ENCODE measurements at places on chromosomes 3 and 15.

DNA sequence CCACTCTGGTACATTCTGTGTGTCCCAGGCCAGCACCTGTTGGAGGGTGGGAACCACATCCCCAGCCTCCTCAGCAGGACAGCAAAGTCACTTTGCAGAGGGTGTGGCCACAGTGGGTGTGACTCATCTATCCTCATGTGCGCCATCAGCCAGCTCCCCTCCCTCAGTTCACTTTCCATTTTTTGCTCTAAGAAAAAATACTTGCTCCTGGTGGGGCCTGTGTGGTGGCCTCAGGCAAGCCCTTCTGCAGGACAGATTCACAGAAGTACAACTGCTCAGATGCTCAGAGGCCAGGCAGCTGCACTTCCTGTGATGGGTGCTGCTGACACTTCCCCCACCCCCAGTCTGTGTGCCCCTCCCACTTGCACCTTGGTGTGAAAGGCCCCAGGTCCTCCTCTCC lies 78.3 kb upstream of the ALDH1L1 start:
- DNase-seq = no peak

DNA sequence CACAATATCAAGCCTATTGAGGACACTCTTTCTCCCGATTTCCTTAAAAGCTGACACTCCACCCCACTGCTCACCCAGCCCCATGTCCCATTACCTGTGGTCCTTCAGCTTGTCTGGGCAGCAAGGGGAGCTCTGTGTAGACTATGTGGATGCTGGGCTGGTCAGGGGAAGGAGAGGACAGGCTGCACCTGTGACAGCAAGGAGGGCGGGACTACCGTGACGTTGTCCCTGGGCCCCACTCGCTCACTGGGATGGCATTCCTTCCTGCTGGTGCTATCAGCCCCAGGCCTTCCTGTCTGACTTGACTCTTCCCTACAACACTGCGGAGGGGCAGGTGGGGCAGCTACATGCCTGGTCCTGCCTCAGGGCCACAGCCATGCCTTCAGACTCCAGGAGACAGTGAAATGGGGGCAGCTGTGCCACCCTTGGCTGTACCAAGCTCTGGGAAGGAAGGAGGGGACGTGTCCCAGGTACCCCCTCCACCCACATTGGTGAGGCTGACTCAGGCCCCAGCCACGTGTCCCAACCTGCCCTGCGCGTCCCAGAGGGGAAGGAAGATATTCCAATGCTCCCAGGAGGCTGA lies at the start of gene TMEM40:
TMEM40 (minus strand) TSS at position 163 of the 583 bp plus-strand sequence. CDS start 9,427 bp downstream, outside the sequence.
- DNase-seq = no peak

- no peak for DNase-seq
Measured at GRCh38 chr15:99475754-99476412, 89.9 kb upstream of the MEF2A start.

GRCh38 chr15:36914960-36915808 lies 185.2 kb downstream of the MEIS2 start:
- DNase-seq = no peak

DNA sequence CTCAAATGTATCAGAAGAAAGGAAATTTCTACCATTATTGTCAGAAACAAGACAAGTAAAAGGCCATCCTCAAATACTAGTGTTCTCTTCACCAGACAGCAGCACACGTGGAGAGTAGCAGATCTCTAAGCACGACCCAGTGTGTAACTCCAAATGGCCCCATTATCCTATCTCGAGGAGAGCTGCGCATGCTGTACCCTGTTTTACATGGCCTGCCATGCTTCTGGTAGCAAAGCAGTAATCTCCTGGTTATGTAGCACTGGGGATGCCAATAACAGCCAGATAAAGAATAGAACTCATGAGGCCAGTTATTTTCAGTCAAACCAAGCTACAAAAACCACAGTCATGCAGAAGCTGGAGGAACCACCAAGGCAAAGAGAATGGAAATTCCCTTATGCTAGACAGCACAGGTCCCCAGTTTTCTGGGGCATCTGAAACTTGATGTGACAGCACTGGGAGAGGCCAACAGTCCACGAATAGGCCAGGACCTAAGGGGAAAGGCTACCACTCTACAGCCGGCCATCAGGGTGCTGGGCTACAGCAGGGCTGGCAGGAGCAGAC lies 73.0 kb downstream of the LIPC start:
- no peak for DNase-seq

Data from GM04504 (cell line).